ENCODE measurements at places on chromosomes 3 and 15.

- peak; percentile 14 for DNase-seq
Measured at GRCh38 chr15:22949074-22949547, 31.1 kb downstream of the CYFIP1 start.

- no peak for DNase-seq
Measured at GRCh38 chr3:54986294-54986693, 58.4 kb upstream of the LRTM1 start.

- DNase-seq = peak; percentile 69
Measured at GRCh38 chr3:109161487-109162123, 25.1 kb downstream of the C3orf85 start.

GRCh38 chr3:128969993-128970739, 23.7 kb downstream of the CFAP92 start:
- DNase-seq = peak; percentile 43

DNA sequence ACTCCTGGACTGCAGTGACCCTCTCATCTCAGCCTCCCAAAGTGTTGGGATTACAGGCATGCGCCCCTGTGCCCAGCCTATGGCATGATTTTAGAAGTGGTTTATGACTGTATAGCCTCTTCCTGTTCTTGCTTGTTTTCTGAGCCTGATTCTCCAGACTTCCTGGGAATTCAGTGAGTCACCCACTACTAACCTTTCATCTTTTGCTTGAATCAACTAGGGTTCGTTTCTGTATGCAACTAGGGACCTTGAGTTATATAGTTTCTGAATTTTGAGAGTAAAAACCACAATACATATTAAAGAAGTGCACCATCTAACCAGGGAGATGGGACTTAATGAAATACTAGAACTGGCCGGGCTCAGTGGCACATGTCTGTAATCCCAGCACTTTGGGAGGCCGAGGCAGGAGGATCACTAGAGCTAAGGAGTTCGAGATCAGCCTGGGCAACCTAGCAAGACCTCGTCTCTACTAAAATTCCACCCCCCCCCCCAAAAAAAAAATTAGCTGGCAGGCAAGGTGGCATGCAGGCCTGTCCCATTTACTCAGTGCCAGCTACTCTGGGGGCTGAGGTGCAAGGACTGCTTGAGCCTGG, 76.0 kb downstream of the ZNF609 start:
- DNase-seq = peak; percentile 81

- DNase-seq = no peak
Measured at GRCh38 chr3:168155303-168155702, 59.6 kb upstream of the GOLIM4 start.

- DNase-seq = no peak
Measured at GRCh38 chr3:188759336-188760005, 412.3 kb upstream of the TPRG1 start.

- DNase-seq = no peak
Measured at GRCh38 chr15:68302729-68303128, 25.2 kb downstream of the FEM1B start.

- peak; percentile 36 for DNase-seq
Measured at GRCh38 chr3:108312656-108313055, 16.3 kb downstream of the HHLA2 start.

DNA sequence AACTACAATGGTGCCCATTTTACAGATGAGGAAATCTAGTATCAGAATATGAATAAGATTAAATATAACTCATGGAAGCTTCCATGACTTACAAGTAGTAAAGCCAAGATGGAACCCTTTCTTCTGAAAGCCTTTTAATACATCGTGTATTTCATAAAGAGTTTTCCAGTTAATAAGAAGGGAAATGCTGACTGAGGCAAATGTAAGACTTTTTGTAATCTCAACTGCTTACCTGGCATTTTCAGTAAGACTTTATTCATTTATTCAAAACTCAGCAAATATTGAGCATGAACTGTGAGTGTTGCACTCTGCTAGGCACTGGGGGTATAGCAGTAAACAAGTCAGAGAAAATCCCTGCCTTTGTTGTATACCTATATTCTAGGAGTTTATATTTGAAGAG, 256.4 kb upstream of the THRB start:
- DNase-seq = no peak

GRCh38 chr15:78619022-78619950, 1.5 kb downstream of the CHRNA3 start:
- DNase-seq = no peak

GRCh38 chr3:134334231-134334900, 39.9 kb downstream of the AMOTL2 start:
- DNase-seq = no peak

DNA sequence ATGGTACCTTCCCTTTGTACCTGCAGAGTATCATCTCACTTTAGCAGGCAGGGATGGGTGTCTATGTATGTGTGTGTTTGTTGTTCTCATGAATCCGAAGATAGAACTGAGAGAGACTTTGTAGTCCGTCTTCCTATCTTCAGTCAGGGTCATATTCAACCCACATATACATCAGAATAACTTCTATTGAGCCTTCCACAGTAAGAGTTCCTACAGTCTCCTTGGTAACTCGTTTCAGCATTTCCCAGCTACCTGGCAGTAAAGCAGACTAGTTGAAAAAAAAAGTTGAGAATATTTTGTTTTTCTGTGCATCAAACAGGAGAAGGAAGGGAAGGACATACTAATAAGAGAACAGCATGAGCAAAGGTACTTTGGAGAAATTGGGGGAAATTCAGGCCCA, 106.8 kb downstream of the VPS8 start:
- no peak for DNase-seq

DNA sequence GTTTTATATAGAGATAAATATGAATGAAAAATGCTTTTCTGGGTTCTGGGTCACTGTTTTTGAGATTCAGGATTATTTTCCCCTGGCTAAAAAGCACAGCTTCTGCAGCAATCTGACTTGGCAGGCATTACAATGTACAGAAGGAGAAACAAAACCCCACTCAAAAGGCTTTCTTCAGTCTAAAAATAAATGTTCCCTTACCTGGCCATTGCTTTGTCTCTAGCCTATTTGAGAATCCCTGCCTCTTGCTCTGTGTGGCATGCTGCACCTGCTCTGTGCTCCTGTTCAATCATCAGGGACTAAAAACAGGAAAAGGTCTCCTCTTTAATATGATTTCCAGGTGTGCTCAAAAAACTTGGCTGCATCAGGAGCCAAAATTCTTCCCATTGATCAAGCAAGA, 187.4 kb upstream of the STAC start:
- no peak for DNase-seq

- DNase-seq = peak; percentile 100
Measured at GRCh38 chr3:8443829-8444791, 57.5 kb upstream of the LMCD1 start.

- no peak for DNase-seq
Measured at GRCh38 chr3:126891791-126892190, 91.1 kb upstream of the PLXNA1 start.

- peak; percentile 32 for DNase-seq
Measured at GRCh38 chr3:195200010-195200822, 70.7 kb downstream of the XXYLT1 start.

DNA sequence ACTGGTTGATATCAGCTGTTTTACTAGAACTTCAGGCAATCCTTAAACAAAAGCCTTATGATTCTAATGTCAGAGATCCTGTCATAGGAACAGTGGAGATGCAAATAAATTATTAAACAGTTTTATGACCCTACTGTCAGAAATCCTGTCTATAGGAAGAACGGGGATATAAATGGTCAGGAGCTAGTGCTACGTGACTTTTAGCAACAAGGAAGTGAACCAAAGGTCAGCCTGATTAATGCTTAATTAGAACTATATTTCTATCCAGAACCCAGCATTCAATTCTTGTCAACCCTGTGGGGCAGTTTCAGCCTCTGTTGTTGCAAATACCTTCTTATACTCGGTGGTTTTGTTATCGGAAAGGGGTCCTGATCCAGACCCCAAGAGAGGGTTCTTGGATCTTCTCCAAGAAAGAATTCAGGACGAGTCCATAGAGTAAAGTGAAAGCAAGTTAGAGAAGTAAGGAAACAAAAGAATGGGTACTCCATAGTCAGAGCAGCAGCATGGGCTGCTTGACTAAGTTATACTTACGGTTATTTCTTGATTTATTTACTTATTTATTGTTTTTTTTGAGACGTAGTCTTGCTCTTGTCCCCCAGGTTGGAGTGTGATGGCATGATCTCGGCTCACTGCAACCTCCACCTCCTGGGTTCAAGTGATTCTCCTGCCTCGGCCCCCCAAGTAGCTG, 59.9 kb upstream of the RNU6-1 start:
- peak; percentile 32 for DNase-seq

GRCh38 chr15:27936164-27936563, 163.0 kb downstream of the OCA2 start:
- no peak for DNase-seq

DNA sequence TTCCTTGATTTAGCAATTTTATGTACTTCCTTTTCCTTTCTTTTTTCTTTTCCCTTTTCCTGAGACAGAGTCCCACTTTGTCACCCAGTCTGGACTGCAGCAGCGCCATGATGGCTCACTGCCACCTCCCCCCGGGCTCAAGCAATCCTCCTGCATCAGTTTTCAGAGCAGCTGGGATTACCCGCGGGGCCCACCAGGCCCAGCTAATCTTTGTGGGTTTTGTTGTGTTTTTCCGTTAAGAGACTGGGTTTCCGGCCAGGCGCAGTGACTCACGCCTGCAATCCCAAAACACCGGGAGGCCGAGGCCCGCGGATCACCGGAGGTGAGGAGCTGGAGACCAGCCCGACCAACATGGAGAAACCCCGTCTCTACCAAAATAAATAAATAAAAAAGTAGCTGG, 17.7 kb downstream of the GOLGA8S start:
- no peak for DNase-seq

DNA sequence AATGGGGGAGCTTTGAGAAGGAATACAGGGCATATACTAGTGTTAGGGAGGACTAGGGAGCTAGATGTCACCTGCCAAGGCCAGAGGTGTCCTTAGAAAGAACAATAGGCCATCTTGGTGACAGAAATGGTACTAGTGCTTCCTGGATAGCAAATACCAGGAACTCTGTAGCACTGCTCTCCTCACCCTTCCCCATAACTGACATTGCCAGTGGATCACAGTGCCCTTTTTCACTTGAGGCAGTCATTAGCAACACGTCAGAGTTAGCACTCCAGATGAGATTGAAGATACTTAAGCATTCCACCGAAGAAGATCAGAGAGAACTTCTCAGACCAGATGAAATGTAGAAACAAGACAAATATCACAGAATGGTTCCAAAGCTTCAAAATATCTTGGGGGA, 103.1 kb upstream of the PDZRN3 start:
- no peak for DNase-seq

GRCh38 chr15:68322796-68323195, 45.3 kb downstream of the FEM1B start:
- no peak for DNase-seq

GRCh38 chr3:112132975-112133448, at the start of gene GCSAM:
GCSAM (minus strand) TSS chr3:112133248; CDS start chr3:112133120, 128 bp downstream.
- no peak for DNase-seq

DNA sequence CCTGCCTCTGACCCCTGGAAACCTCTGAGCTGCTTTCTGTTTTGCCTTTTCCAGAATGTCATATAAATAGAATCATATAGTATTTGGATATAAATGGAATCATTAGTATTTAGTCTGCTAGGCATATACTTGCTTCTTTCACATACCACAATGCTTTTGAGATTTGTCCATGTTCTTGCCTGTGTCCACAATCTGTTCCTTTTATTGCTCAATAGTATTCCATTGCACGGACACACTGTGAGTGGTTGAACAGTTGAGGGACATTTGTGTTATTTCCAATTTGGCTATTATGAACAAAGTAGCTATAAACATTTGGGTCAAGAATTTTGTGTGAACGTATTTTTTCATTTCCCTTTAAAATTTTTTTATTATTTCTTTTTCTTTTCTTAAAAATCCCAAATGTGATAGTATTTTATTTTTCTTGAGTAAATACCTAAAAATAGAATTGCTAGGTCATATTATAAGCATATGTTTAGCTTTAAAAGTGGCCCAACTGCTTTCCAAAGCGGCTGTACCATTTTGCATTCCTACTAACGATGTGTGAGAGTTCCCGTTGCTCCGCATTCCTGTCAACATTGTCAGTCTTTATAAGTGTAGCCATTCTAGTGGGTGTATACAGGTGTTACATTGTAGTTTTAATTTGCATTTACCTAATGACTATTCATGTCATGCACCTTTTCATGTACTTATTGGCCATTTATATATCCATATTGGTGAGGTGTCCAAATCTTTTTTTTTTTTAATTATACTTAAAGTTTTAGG, 26.5 kb downstream of the WDR53 start:
- DNase-seq = no peak

- DNase-seq = peak; percentile 30
Measured at GRCh38 chr3:54988838-54989630, 61.2 kb upstream of the LRTM1 start.

GRCh38 chr3:4512895-4513616, 19.9 kb downstream of the ITPR1 start:
- DNase-seq = no peak

DNA sequence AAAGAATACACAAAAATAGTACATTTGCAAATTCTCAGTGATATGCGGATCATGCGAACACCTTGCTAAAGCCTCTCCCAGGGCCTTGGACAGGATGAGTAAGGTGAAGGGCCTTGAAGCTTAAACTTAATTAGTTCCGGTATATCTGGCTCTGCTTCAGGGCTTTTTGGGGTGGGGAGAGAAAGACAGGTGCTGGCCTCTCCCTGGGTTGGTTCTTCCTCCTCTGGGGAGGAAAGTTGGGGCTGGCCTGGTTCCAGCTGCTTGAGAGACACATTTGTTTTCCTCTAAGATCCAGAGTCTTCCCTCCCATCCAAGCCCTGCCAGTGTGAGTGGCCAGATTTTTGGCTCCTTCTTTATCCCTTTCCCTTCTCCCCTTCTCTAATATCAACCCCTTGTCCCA, 64.7 kb upstream of the EPHB3 start:
- DNase-seq = no peak

GRCh38 chr3:111610189-111610588, 15.0 kb upstream of the ZBED2 start:
- DNase-seq = no peak

DNA sequence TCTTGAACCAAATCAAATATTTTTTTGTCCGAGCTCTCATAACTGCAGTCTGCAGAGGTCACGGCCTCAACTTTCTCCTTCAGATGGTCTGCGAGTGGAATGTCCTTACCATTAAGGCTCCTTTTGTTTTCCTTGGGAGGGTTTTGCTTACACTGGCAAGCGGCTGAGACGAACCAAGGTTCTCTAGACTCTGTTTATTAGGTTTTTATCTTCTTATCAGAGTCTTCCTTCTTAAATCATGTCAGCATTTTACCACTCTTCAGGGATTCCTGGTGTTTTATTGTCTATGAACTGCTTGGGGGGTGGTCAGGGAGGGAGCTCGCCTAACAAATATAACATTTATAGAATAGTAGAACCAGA, 773.7 kb upstream of the NR2F2 start:
- no peak for DNase-seq

- DNase-seq = no peak
Measured at GRCh38 chr15:40287968-40288367, 5.1 kb upstream of the ANKRD63 start.

All from kidney tubule cell (primary cell).